ENCODE measurements at places on chromosomes 1 and 21.

DNA sequence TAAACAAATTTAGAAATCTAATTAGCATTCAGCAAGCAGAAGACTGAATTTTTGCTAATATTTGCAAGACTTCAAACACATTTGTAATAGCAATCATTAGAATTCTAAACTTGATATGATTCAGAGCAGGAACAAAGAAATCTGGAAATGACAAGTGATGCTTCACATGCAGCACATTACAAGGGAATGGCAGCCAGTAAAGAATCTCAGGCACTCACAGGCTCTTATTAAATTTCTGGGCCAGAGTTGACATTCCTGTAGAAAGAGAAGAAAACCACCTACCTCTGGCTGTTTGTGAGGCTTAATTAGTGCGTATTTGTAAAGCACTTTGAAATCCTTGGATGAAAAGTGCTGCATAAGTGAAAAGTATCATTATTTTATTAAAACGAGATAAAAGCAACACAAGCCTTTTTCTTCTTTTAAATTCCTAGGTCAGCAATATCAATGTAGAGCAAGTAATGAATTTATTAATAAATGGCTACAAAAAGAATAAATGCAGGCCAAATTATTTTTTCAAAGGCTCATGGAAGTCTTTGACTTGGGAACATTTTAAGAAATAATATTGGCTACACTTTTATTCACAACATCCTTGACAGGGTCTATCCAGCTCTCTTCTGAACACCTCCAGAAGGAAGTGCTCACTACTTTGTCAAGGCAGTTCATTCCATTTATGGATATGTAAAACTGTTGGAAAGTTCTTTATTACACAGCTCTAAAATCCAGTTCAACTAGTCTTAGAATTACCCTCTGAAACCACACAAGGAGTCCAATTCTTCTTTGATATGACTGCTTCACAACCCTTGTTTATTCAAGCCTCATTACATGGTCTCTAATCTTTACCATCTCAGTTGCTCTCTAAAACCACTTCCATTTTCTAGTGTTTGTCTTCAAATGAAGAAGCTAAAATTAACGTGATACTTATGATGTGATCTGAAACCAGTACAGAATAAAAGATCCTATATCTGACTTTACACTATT, 32.1 kb upstream of the SCYL3 start:
- no peaks in the 10 kb centered on the region for H3K36me3 ChIP-seq
- H3K4me3 ChIP-seq = no peak overlapping the region
- H3K27me3 ChIP-seq = no peaks in the 10 kb centered on the region

GRCh38 chr1:45792744-45793143, 10.7 kb upstream of the MAST2 start:
- no peaks in the 10 kb centered on the region for H3K36me3 ChIP-seq
- H3K4me3 ChIP-seq = no peak overlapping the region
- H3K27me3 ChIP-seq = no peaks in the 10 kb centered on the region

GRCh38 chr21:35265170-35265877, 216.2 kb upstream of the RUNX1 start:
- H3K27ac ChIP-seq = no peak overlapping the region
- no peak overlapping the region for H3K4me3 ChIP-seq
- no peaks in the 10 kb centered on the region for H3K4me1 ChIP-seq
- DNase-seq = no peak
- H3K36me3 ChIP-seq = no peaks in the 10 kb centered on the region
- no peaks in the 10 kb centered on the region for H3K27me3 ChIP-seq

DNA sequence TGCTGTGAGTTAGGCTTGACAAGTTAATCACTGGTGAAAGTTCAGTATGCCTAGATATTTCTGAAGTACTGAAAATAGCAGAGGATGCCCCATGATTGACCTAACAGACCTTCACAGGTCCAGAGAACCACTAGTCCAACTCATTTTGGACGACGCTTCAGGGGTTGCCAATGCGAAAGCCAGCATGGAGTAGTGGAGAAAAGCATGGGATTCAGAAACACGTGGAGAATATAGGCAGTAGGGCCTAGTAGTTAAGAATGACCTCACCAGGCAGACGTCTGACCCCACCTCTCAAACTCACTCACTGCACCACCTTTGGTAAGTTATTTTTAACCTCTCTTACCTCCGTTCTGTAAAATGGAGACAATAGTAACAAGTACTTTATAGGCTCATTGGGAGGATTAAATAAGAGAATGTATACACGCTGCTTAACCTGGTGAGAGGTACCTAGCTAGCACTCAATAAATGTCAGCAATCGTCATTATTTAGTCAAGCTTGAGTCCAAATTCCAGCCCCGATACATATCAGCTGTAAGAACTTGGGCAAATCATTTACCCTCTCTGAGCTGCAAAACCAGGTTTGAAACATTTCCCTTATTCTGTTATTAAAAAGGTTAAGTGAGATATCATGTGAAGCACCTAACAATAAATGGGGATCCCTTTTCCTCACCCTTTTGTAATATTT, 13.2 kb downstream of the PLPP3 start:
- no peaks in the 10 kb centered on the region for H3K36me3 ChIP-seq
- no peak overlapping the region for H3K27ac ChIP-seq
- no peak for DNase-seq
- H3K27me3 ChIP-seq = no peaks in the 10 kb centered on the region
- H3K4me1 ChIP-seq = peaks cover 7% of the 10 kb centered on the region

GRCh38 chr1:68225781-68226180, 6.5 kb downstream of the WLS start:
- DNase-seq = no peak
- H3K27ac ChIP-seq = no peak overlapping the region
- H3K4me1 ChIP-seq = no peaks in the 10 kb centered on the region
- no peak overlapping the region for H3K4me3 ChIP-seq

DNA sequence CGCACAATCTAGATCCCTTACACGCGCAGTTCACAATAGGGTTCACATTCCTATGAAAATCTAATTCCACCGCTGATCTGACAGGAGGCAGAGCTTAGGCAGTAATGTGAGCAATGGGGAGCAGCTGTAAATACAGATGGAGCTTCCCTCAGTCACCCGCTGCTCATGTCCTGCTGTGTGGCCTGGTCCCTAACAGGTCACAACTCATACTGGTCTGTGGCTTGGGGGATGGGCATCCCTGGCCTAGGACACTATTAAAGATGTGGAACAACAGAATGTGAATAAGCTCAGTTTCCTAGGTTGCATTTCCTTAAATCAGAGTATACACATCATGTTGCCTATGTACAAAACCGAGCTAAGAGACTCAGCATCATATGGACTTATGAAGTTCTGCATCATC, 16.2 kb downstream of the IFI44 start:
- no peak for DNase-seq
- H3K4me1 ChIP-seq = no peaks in the 10 kb centered on the region
- H3K36me3 ChIP-seq = no peaks in the 10 kb centered on the region
- H3K27ac ChIP-seq = no peak overlapping the region

DNA sequence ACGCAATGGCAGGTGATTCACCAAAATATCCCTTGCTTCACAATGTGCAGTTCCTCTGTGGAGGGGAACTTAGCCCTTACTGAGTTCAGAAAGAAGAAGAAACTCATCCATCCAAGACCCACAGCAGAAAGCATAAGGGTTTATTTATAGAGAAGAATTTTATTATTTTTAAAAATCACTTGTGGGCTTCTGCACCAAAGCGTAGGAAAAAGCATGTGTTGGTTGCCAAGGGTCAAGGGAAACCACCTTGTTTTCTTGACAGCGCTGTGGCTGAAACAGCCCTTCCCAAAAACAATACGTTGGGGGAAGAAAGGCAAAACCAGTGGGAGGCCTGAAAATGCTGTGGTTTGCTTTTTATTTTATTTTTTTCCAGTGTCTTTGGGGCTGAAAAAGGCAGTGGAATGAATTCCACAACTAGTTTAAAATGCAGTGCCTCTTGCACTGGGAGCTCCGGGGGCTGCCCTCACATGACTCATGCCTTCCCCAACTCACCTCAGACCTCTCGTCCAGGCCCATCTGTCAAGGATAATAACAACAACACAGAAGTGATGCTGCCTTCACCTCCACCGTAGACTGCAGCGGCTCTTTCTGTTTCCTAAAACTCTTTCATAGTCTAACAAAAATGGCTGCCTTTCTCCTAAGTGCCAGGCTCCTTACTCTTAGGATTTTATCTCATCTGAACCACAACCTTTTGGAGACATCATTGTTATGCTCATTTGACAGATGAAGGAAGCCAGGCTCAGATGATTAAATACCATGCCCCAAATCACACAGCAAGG, 224.2 kb upstream of the JUN start:
- no peak overlapping the region for H3K27ac ChIP-seq
- no peak for DNase-seq
- H3K4me1 ChIP-seq = peaks cover 3% of the 10 kb centered on the region
- H3K27me3 ChIP-seq = no peaks in the 10 kb centered on the region
- no peak overlapping the region for H3K4me3 ChIP-seq

DNA sequence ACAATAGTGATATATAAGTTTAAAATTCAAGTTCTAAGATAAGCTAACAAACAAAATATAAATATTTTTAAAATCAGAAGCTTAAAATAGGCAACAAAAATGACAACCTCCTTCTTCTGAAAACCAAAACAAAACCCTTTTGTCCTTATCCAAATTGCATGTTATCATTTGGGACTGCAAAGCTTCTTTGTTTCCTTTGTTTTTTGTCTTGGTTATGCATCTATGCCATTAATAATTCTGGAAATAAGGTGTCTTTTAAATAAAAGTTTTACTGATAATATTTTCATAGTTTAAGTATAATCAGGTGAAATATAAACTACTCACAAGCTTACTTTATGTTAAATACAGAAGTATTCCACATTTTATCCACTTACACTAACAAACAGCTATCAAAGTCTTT, 20.5 kb downstream of the ADSS2 start:
- H3K27ac ChIP-seq = no peak overlapping the region
- no peak for DNase-seq
- no peaks in the 10 kb centered on the region for H3K4me1 ChIP-seq
- no peaks in the 10 kb centered on the region for H3K36me3 ChIP-seq

- H3K36me3 ChIP-seq = no peaks in the 10 kb centered on the region
- H3K4me3 ChIP-seq = no peak overlapping the region
- no peaks in the 10 kb centered on the region for H3K4me1 ChIP-seq
- DNase-seq = no peak
- no peaks in the 10 kb centered on the region for H3K27me3 ChIP-seq
Observed at GRCh38 chr21:42796327-42797062, 82.8 kb downstream of the WDR4 start.

DNA sequence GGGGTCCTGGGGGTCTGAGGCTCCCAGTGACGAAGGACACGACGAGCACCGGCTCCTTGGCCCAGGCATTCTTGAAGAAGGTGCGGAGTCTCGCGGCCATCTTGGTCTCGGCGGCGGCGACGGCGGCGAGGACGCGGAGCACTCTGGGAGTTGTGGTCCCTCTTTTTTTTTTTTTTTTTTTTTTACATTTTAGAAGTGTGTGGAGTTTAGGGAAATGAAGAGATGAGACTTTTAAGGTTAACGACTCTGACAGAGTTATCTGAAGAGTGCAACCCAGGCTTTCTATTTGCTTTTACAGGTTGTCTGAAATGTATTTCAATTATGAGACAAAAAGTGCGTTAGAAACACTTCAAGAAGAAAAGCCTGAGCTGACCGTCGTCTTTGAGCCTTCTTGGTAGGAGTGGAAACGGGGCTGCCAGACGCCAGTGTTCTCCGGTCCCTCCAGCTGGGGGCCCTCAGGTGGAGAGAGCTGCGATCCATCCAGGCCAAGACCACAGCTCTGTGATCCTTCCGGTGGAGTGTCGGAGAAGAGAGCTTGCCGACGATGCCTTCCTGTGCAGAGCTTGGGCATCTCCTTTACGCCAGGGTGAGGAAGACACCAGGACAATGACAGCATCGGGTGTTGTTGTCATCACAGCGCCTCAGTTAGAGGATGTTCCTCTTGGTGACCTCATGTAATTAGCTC, 9.7 kb downstream of the OR2B11 start:
- no peak overlapping the region for H3K27ac ChIP-seq
- no peaks in the 10 kb centered on the region for H3K27me3 ChIP-seq
- no peaks in the 10 kb centered on the region for H3K4me1 ChIP-seq
- peak overlapping the region; percentile 15 for H3K4me3 ChIP-seq
- no peaks in the 10 kb centered on the region for H3K36me3 ChIP-seq
- DNase-seq = peak; percentile 56

- H3K4me1 ChIP-seq = no peaks in the 10 kb centered on the region
- no peak for DNase-seq
- no peaks in the 10 kb centered on the region for H3K36me3 ChIP-seq
- no peak overlapping the region for H3K27ac ChIP-seq
- H3K4me3 ChIP-seq = no peak overlapping the region
- H3K27me3 ChIP-seq = no peaks in the 10 kb centered on the region
Observed at GRCh38 chr1:27372808-27373690, 1.6 kb downstream of the FCN3 start.

- no peak for DNase-seq
- no peaks in the 10 kb centered on the region for H3K36me3 ChIP-seq
- H3K27ac ChIP-seq = no peak overlapping the region
- no peaks in the 10 kb centered on the region for H3K27me3 ChIP-seq
- H3K4me1 ChIP-seq = no peaks in the 10 kb centered on the region
- H3K4me3 ChIP-seq = no peak overlapping the region
Observed at GRCh38 chr1:171032822-171033702, 57.6 kb upstream of the FMO3 start.

- H3K4me3 ChIP-seq = no peak overlapping the region
- no peaks in the 10 kb centered on the region for H3K36me3 ChIP-seq
- no peak overlapping the region for H3K27ac ChIP-seq
- H3K27me3 ChIP-seq = no peaks in the 10 kb centered on the region
- no peak for DNase-seq
- H3K4me1 ChIP-seq = no peaks in the 10 kb centered on the region
Observed at GRCh38 chr1:3019007-3019515, 2.2 kb upstream of the ACTRT2 start.

DNA sequence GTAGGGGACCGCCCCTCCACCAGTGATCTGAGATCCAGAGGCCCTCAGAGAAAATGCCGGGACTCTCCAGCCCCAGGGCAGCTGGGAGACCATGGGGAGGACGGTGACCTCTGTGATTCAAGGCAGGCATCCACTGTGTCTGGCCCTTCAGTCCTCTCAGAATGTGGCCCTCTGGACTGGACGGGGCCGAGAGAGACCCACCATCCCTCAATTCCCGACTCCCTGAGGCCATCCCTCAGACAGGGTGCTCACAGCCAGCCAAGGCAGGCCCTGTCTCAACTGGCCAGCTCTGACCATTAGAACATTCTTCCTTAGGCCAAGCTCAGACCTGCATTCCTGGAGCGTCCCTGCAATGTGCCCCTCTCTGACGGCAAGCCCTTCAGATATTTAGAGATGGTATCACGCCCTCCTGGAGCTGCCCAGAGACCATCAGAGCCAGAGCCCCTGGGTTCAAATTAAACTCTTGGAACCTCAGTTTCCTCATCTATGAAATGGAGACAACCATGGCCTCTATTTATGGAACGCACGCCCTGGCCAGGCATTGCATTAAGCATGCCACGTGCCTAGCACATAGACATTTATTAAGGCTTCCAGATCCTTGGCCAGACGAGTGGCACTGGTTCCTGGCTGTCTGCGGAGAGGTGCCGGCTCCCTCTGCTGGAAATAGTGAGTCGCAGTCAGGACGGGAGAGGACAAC, 9.6 kb upstream of the EPS8L3 start:
- no peaks in the 10 kb centered on the region for H3K4me1 ChIP-seq
- H3K27me3 ChIP-seq = no peaks in the 10 kb centered on the region
- no peak overlapping the region for H3K4me3 ChIP-seq
- H3K36me3 ChIP-seq = no peaks in the 10 kb centered on the region

GRCh38 chr21:42597487-42598158, 55.8 kb upstream of the PDE9A start:
- no peak for DNase-seq
- peaks cover 6% of the 10 kb centered on the region for H3K4me1 ChIP-seq
- H3K27me3 ChIP-seq = no peaks in the 10 kb centered on the region
- no peak overlapping the region for H3K4me3 ChIP-seq
- H3K27ac ChIP-seq = no peak overlapping the region
